Left colon (tissue), 2 donors: ENCODE measurements at places on chromosomes 13 and 19. TPM values are rescaled to one million over a fixed set of nuclear protein-coding genes. Genes with fewer than 3 reads are reported as not detected.

GRCh38 chr19:15318241-15318691 lies 14.1 kb downstream of the BRD4 start:
- DNase-seq, result no peak

The KASH5 gene
- total RNA-seq, result not detected

GRCh38 chr13:20924758-20925394 lies 22.3 kb upstream of the XPO4 start:
- DNase-seq, result peak; percentile 91

DNA sequence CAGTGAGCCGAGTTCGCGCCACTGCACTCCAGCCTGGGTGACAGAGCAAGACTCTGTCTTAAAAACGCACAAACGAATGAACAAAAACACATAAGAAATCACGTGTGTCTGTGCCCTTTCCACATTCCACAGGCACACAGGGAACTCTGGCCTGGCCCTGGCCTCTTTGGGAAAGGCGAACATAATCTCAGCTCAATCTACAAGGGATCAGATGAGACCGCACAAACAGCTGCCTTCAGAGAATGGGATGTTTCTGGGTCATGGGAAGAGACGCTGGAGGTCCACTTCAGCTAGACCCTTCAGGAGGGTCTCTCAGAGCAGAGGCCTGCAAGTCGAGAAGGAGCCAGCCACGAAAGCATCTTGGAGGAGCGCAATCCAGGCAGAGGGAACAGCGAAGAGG lies 6.3 kb upstream of the CRTC1 start:
- DNase-seq, result no peak

GRCh38 chr19:39372941-39373340 lies 18.0 kb downstream of the PAF1 start:
- DNase-seq, result no peak

- DNase-seq, result no peak
Measured at GRCh38 chr13:27796544-27797227, 4.4 kb downstream of the GSX1 start.
